AG04450 (cell line): ENCODE measurements at places on chromosomes 3 and 15.

GRCh38 chr15:82186719-82187406 is 75.7 kb downstream of the EFL1 start:
- DNase-seq: no peak

- DNase-seq: no peak
Measured at GRCh38 chr3:3552761-3553160, 246.5 kb upstream of the LRRN1 start.

- DNase-seq: no peak
Measured at GRCh38 chr3:125437631-125438435, 62.7 kb upstream of the ZNF148 start.

- no peak for DNase-seq
Measured at GRCh38 chr3:55296030-55296429, 191.1 kb downstream of the WNT5A start.
